ENCODE measurements at places on chromosomes 5 and 9. TPM values are rescaled to one million over a fixed set of nuclear protein-coding genes. Genes with fewer than 3 reads are reported as not detected.

GRCh38 chr5:141903261-141903660 lies 20.4 kb upstream of the DELE1 start:
- no peak for DNase-seq

- no peak for DNase-seq
These were observed 297.1 kb upstream of the C9orf72 start for GRCh38 chr9:27870404-27870803.

DNA sequence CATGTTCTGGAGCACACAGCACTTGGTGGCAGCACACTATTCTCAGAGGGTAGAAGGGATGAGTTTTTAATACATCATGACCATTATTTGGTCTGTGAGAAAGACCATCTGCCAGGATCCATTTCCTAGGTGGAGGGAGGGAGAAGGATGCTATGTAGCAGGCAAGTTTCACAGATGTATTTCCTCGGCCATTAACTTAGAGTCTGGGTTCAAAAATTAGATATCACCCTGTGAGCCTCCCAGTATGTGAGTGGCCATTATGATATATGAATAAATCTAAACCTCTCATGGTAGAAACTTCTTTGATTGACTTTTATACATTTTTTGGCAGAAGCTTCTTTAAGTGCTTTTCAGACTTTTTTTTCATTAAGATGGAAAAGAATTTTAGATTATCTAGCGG lies 133.9 kb downstream of the SREK1 start:
- DNase-seq, result no peak

- DNase-seq, result no peak
These were observed 198.7 kb downstream of the SEMA6A start for GRCh38 chr5:116375926-116376325.

- DNase-seq, result no peak
These were observed 109.9 kb downstream of the RFX3 start for GRCh38 chr9:3415906-3416305.

GRCh38 chr9:82369251-82369945 lies 380.8 kb downstream of the SPATA31D1 start:
- no peak for DNase-seq

DNA sequence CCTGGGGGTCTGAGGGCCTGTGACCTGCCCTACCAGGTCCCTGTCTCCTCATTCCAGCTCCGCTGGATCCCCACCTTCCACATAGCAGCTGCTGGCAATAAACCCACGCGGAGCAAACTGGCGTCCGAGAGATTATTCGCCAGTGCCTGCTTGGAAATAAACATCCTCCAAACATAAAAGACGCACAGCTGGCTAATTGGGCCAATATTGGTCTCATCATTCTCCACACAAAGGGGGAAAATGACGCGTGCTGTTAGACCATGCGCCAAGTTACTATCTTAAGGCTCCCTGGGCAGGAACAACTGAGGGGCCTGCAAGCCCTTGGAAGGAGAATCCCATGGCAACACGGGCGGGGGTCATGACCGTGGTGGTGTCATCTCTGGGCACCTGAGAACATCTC lies 73.3 kb upstream of the SARDH start:
- no peak for DNase-seq

The RNF180 gene
- 5.5 TPM for total RNA-seq

The SPEF2 gene
- 8.2 TPM for total RNA-seq

Data from SK-MEL-5 (cell line).